Stimulated activated CD4-positive, alpha-beta T cell treated with anti-CD3 and anti-CD28 coated beads, Interleukin-4, amount 100 ng/mL, for 24 hours (primary cell): ENCODE measurements at places on chromosomes 2 and 18.

DNA sequence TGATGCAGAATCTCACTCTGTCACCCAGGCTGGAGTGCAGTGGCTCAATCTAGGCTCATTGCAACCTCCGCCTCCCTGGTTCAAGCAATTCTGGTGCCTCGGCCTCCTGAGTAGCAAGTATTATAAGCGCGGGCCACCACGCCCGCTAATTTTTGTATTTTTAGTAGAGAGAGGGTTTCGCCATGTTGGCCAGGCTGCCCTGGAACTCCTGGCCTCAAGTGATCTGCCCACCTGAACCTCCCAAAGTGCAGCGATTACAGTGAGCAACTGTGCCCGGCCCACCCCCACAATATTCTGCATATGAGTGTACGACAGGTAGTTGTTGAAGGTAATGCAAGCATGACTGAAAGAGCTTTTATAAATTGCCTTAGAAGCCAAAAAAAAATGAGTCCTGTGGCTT is 1.2 kb downstream of the WDR75 start:
- DNase-seq = peak; percentile 14

GRCh38 chr2:20450201-20450999 is 3.5 kb downstream of the RHOB start:
- DNase-seq = no peak

GRCh38 chr2:10256515-10257031 is 46.1 kb upstream of the HPCAL1 start:
- no peak for DNase-seq

DNA sequence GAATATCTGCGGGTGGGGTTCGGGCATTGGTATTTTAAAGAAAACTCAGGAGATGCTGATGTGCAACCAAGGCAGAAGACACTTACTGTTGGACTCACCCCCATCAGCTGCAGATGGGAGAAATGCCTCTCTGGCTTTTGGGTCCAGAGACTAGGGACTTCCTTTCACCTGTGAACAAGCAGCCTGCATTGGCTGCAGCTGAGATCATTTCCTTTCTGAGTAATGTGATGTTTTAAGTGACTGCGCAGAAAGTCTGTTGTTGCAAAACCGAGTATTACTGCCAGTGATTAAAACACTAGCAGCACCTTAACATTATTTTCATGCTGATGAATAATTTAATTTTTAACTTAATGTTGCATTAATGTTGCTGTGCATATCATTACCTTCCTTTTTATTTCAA is 143.0 kb downstream of the TSN start:
- DNase-seq = no peak

DNA sequence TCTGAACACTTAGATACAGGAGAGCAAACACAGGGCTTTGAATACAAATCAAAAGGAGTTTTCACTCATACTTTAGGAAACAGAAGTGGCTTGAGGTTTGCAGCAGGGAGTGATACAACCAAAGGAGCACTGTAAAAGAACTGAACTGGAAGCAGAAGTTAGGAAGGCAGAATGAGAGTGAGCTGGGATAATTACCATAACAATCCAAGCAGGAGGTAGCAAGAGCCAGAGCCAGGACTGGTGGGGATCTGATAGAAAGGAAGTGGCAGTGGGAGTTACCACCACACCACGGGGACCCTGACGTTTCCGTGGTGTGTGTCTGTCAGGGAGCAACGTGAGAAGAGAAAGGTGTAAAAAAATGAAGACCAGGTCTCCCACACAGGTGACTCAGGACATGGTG is 81.3 kb upstream of the EPB41L3 start:
- no peak for DNase-seq

DNA sequence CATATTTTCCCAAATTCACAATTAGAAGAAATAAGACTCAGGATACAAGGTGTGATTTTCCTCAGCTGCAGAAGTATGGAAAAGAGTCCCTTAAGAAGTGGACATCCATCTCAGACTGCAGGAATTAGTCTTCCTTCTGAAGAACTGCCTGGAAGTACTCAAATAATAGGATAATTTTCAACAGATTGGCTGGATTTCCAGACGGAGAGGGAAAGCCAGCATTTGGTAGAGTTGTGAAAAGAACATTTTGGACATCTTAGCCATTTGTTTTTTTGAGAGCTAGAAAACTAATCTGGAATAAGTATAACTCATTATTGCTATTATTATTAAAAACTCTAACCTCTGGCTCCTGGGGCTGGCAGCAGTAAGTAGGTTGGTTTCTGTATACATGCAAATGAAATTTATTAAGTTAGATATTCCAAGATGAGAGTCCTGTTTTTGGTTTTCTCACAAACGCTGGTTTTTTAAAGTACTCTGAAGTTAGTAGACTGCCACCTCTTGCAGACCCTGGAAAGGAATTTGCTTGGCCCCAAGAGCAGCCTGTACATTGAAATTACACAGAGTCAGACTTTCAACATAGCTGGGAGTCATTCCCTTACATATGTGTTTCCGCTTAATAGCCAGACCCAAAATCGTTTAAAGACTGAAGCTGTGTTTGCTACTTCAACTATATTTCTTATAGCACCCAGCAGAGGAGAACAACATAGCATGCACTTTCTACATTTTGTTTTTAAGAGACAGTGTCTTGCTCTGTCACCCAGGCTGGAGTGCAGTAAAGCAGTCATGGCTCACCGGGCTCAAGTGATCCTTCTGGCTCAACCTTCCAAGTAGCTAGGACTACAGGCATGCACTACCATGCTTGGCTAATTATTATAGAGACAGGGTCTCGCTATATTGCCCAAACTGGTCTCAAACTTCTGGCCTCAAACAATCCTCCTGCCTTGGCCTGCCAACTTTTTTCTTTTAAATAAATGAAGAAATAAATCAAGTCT is 142.4 kb downstream of the THADA start:
- DNase-seq = no peak

GRCh38 chr2:232567721-232568120 is 17.2 kb downstream of the EIF4E2 start:
- DNase-seq = no peak

DNA sequence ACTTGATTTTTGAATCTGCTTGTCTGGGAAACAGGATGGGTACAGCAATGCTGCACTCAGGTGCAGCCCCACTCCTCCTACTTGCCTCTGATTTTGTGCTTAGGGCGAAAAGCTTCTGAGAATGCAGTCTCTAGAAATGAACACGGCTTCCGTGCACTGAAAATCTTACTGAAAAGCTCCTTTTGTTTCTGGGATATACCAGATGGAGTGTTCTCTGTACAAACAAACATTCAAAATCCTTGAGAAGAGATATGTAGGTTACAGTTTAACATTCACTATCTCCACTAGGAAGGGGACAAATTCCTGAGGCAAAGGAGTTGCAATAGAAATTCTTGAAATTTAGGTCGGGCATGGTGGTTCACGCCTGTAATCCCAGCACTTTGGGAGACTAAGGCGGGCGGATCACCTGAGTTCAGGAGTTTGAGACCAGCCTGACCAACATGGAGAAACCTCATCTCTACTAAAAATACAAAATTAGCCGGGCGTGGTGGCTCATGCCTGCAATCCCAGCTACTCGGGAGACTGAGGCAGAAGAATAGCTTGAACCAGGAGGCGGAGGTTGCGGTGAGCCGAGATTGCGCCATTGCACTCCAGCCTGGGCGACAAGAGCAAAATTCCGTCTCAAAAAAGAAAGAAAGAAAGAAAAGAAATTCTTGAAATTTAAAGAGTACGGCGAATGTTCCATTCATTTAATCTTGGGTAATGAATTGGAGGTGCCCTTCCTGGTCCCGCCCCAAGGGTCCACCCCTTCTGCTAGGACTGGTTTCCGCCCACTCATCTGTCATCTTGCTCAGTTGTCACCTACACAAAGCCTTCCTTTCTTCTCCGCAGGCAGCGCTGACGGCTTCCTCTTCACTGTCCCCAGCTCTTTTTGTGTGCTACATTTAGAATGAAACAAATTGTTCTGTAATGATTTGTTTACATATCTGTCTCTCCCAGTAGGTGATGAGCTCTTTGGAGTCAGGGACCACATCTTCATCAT is 92.4 kb downstream of the SOCS6 start:
- no peak for DNase-seq

DNA sequence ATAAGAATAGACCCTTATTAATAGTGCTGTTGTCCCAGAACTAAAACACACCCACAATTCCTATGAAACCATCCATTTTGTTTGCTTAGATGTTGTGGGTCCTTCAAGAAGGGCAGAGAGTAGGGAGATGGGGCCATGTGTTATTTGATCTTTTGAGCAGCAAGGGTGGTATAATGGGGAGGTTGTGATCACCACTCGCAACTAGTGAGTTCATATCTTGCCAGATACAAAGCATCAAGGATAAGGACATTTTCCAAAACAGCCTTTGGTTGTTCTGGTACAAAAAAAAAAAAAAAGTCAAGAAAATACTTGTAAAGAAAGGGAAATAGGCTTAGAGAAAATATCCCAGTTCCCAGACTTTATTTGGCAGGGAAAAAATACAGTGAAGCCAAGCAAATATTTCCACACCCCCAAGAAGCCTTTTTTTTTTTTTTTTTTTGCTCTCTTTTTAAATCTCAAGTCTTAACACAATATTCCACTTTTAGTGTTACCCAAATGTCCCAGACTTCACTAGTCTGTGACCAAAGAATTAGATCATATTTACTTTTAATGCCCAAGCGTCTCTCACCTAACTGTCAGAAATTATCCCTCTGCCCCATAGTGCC is 54.1 kb downstream of the ANTXR1 start:
- no peak for DNase-seq

DNA sequence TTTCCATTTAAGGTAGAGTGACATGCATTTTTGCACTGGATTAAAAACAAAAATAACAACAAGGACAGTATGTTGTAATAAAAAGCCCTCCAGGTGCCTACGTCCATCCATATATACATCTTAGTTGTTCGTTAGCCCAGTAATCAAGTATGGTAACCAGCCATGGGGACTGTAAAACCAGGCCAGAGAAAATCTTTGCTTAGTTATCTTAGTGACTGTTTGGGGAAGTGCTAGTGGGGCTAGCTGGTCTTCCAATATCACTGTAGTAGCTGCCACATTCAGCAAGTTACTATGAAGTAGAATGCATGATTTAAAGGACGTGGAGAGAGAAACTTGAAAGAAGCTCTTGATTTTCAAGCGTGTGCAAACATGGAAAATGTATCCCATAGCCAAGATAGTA is 95.9 kb upstream of the STON1 start:
- no peak for DNase-seq

DNA sequence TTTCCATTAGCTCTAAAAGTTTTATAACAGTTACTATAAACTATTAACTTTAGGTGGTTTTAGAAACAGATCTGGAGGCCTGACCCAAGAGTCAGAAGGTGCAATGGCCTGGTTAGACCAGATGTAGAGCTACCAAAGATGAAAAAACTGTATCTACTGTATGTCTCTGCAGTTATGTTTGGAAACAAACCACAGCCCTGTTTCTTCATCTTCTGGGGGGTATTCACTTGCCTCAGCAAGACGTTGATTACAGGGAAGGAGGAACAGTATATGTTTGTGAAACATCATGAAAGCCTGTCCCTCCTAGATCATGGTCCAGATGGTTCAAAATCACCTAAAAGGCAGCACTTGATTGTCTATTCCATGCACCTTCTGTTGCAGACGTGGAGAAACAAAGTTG is 220.2 kb downstream of the SUCLG1 start:
- no peak for DNase-seq

DNA sequence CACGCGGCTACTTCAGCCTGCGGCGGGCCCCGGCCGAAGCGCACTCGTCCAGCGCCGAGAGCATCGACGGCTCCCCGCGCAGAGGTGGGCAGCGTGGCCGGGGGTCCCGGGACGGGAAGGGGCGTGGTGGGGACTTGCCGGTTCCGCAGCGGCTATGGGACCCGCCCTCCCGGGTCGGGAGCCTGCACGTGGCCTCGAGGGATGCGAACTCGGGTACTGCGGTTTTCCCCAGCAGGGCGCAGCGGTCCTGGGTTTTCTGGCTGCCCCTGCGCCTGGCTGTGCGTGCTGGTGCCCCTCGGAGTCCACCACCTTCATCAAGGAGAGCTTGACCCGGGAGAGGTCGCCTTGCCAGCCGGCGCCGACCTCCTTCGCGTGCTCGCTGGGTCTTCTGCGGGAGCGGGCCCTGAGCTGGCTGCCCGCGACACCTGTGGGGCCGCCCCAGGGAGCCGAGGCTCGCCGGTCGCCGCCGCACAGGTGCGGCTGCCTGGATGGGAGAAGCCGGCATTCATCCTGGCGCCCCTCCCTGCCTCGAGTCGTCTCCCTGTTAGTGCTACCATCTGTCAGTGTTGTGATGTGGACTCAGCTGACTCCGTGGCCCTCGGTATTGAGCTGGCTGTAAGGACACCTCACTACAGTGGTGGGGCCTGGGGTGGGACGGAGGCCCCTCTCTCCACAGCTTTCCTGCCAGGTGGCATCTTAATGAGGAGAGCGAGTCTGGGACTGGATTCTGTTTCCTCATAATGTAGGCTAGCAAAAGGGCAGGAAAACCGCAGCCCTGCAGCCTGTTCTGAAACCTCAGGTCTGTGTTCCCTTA is 177.3 kb downstream of the AGAP1 start:
- DNase-seq = no peak

- DNase-seq = no peak
Observed at GRCh38 chr2:166234112-166234846, 106.5 kb upstream of the SCN1A start.

DNA sequence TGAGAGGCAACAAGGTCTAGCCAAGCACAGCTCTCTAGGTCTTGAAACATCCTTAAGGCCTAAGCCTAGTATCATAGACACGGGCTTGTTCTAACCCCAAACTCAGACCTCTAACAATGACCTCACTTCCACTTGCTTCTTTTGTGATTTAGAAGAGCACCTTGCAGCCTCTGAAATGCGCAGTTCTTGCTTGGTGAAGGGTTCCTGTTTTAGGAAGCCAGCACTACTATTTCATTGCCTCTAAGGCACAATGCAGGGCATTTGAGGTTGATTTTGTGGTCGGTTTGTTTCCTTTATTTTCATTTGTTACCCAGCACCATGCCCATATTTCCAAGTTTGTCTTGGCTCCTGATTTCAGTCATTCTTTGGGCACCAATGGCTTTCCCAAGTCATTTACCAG is 117.0 kb upstream of the CYP1B1 start:
- no peak for DNase-seq

DNA sequence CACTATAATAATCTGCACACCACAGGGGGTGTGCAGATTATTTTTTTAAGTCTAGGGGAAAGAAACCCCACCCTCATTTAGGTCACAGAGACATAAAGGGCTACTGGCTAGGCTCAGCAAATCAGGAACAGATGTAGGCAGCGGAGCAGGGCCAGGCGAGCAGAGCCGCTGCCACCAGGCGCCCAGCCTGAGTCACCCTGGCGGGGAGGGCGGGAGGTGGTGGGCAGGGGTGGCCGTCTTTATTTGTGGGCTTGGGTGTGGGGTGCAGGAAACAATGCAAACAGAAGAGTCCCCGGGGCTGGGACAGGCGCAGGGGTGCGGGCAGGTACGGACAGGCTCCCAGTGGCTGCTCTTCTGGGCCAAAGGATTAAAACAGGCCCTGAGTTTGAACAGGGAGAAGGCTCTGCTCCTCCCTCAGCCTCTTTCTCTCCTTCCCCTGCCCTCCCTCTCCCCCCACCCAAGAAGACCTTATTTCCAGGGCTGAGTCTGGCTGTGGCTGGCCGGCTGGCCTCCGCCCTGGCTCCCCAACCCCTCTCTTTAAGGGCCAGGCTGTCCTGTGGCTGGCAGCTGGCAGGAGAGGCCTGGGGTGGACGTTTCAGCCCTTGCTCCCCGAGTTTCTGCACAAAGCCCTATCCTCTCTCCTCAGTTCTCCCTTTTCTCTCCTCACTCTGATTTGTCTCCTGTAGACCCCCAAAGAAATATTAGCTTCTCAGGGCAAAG is 142.9 kb upstream of the SMAD2 start:
- no peak for DNase-seq

- no peak for DNase-seq
Observed at GRCh38 chr2:109333414-109334210, 204.6 kb downstream of the SH3RF3 start.
